ENCODE measurements at places on chromosomes 5 and 9. TPM values are rescaled to one million over a fixed set of nuclear protein-coding genes. Genes with fewer than 3 reads are reported as not detected.

The ADGRD2 gene
- total RNA-seq = not detected

DNA sequence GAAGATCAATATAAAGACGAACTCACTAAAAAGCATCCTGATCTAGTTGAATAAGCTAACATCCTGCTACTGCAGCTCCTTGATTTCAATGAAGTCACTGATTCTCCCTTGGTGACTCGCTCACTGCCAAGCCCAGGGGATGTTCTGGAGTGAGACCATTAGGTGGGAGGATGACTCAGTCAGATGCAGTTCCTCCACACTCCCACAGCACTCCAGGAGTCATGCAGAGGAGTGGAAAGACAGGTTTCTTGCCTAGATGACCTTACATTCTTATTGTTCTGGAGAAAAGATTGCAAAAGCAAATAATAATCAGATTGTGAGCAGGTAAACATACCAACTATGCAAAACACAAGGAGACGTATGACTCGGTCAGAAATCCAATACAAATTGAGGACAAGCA is 15.3 kb downstream of the GCNT4 start:
- no peak for DNase-seq

The IFNA21 gene
- not detected for total RNA-seq

- DNase-seq = no peak
Measured at GRCh38 chr5:169610606-169611005, 26.5 kb upstream of the DOCK2 start.

DNA sequence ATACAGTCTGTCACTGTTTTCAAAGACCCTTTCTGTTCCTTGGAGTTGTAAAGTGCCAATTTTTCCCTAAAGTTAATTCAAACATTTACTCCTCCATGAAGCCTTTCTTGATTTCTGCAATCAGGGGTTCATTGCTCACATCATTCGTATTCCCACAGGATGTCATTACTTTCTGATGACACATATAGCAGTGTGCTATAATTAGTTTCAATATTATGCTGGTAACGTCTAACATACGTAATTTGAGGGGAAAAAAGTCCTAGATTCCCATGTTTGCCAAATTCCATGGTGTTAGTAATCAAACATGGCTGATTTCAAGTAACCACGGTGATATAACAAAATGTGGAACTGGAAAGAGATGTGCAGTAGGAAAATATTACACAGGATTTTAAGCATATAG is 468.2 kb upstream of the MEF2C start:
- no peak for DNase-seq

DNA sequence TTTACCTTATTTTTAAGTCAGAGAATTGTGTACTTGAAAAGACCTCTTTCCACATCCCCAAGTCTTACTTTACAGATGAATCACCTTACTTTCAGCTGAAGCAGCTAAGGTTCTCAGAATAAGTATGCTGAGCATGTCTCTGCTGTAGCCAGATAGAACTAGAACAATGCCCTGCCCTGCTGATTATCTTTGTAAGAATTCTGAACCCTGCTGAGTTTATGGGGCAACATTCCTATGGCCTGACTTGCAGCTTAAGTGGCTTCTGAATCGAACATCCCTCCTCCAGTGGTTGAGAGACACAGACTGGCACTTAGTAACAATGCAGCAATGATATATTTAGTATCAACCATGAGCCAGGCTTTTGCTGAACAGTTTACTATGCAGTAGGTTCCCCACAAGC is 592.0 kb upstream of the WWC1 start:
- no peak for DNase-seq

DNA sequence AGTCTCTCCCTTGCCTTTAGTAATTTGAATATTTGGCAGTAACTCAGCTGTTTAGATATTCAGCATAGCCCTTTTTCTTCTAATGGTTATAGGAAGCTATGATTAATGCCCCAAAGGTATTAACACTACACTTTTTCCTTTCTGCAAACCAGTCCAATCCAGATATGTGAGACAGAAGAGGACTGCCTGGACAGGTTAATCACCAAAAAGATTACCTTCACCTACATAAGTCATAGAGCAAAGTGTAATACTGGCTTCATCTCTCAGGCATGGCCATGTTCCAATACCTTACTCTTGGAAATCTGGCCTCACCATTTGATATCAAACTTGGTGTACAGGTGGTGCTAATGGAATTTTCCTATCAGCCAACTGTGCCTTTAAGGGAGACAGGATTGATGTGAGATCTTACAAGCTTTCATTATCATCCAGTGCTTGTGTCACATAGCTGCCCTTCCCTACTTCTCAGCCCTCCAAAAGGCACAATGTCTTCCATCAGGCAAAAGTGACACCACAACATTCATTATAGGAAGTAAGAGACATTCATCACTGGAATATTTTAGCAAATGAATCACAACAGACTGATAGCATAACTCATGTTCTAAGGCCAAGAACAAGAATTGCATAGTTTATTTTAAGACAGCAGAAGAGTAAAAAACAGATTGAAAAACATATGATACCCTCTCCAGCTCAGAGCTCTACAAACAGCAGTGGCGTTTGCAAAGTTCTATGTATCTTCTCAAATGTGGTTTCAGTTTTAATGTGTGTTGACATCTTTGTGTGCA is 91.2 kb upstream of the PAM start:
- DNase-seq = no peak

- DNase-seq = no peak
Measured at GRCh38 chr9:88143957-88144625, 5.8 kb upstream of the SPATA31C2 start.

DNA sequence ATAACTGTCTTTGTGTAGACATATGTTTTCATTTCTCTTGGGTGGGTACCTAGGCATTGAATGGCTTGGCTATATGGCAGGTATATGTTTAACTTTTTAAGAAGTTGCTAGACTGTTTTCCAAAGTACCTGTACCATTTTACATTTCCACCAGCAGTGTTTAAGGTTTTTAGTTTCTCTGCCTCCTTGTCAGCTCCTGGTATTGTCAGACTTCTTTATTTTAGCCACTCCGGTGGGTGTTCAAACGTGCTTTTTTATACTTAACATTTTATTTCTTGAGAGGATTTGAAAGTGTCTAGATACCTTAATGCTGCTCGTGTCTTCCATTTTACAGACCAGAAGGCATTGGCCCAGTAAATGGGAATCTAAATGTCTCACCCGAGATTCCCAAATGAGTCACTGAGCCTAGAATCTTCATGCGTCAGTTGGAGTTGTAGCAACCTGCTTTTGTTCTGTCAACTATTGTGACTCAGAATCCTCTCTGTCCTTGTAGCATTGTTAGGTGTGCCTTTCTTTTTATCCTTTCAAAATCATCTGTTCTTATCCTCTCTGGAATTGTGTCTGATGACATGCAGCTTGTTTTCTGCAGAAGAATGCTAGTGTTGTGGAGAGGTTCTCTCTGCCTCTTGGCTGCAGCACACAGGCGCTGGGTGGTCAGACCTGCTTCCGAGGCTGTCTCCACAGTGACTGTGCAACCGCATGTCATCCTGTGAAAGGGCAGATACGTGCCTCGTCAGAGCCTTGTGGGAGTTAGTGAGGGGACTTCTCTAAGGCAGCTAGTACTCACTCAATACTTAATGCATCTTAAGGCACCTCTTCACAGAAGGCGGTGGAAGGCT is 291.8 kb downstream of the AOPEP start:
- no peak for DNase-seq

GRCh38 chr9:103804077-103804735 is 289.9 kb upstream of the SMC2 start:
- DNase-seq = no peak

Measured in esophagus squamous epithelium (tissue), 5 donors.